ENCODE measurements at places on chromosomes 11 and 22.

GRCh38 chr22:48167238-48167637 is 1404.8 kb downstream of the TBC1D22A start:
- DNase-seq: no peak

DNA sequence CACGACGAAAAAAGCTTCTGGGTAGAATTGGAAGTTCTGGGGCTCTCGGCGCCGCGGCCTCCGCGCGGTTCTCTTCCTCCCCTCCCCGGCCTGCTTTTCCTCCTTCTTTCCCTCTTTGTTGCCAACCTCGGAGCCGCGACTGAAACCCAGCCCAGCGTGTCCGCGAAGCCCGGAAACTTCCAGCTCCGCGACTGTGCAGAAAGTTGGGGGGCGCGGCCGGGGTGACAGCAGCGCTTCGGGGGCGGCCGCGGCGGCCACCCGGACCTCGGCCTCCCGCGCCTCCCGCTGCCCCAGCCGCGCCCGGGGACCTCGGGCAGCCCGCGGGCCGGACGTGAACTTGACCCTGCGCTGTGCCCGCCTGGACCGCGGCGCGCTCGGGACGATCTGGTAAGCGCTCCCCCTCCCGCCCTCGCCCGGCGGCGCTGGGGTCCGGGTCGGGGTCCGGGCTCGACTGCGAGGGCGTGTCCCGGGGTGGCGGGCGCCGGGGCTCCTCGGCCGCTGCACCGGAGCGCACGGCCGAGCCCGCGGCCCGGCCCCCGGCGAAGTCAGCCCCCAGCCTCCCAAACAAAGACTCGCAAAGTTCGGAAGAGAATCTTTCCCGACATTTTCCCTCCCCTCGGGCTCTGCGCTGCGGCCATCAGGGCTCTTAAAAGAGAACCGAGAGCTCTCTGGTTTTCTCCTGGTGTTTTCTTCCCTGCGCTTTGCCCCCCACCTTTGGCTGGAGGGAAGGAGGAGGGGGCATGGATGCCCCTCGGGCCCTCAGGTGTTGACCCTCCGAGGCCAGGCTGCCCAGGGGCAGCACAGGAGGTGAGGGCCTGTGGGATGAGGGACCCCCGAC is 67.9 kb upstream of the WNT7B start:
- DNase-seq: no peak

GRCh38 chr11:69657911-69658625 is 17.1 kb downstream of the LTO1 start:
- DNase-seq: no peak

DNA sequence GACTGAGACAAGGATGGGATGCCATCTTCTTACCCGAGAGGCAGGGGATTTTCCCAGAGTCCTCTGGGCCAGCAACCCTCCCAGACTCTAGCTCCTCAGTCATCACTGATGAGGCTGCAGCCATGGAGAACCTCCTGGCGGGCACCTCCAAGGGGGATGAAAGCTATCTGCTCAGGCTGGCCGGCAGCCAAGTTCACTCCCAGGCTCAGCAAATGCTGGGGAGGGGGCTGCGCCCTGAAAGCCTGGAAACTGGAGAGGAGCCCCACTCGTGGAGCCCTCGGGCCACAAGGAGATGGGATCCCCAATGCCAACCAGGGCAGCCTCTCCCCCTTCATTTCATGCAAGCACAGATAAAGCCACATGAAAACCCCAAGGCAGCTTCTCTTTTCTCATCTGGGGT is 75.0 kb downstream of the CACNA1I start:
- DNase-seq: no peak

GRCh38 chr11:77069336-77069968 is 2.7 kb downstream of the CAPN5 start:
- no peak for DNase-seq

DNA sequence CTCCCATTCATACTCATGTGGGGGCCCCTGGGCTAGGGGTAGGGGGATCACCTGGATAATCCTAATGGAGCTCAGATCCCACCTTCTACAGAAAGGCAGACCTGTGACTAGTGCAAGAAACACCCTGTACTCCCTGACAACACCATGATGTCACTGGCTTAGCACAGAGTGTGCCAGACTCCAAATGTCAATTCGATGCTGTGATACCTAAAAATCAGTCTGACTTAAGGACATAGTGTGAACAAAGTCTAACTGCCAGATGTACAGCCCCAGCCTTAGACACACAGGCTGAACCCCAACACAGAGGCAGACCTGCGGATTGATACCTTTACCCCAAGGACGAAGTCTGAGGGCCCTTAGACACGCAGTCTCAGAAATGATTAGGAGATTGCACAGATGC is 8.5 kb downstream of the ABCC8 start:
- no peak for DNase-seq

- DNase-seq: no peak
Observed at GRCh38 chr22:19806213-19807160, 45.9 kb downstream of the TBX1 start.

DNA sequence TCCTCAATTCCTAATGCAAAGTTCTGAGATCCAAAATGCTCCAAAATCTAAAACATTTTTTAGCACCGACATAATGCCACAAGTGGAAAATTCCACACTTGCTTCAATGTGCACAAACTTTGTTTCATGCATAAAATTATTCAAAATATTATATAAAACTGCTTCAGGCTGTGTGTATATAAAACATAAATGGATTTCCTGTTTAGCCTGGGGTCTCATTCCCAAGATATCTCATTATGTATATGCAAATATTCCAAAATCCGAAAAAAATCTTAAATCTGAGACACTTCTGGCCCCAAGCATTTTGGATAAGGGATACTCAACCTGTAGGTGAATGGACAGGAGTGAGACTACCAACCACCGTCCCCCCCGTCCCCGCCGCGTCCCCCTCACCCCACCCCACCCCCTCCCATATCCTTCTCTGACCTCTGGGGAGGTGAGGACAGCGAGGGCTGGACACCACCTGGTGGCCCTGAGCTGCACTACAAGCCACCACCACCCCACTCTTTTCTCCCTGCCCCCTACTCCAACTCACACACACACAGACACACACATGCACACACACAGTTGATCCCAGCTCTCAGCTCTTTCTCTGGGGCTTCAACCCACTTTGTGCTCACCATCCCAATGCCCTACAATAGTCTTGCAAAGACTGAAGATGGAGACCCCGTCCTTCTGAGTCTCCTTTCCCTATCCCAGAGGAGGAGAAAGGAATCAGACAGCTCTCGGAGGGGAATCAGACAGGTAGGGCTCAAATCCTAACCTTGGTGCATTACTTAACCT is 101.0 kb downstream of the PDE2A start:
- no peak for DNase-seq

GRCh38 chr22:39431821-39432251 is 25.0 kb upstream of the MGAT3 start:
- DNase-seq: no peak

DNA sequence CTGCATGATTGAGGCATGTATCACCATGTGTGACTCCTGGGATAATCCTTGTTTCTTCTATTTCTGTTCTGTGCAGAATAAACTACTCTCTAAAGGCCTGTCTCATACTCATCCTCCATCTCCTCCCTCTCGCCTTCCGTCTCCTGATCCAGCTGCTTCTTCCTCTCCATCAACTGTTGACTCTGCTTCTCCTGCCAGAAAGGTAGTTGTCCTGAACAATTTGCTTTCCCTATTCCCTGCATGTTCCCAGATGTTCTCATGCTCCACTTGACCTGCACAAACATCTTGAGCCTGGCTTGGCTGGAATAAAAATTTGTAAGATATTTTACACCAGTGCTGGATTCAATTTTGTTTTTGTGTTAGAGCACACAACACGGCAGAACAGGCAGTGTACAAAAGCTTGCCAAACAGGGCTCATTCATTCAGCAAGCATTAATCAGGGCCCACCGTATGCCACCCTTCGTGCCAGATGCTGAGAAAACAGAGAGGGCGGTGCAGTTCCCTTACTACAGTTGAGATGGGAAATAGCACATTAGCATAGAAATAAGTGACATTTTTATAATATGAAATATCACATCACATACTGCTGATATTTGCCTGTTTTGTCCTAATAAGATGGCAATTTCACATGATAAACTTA is 133.3 kb upstream of the PARVA start:
- no peak for DNase-seq

- DNase-seq: no peak
Observed at GRCh38 chr22:21697880-21698279, 32.1 kb downstream of the PPIL2 start.

- DNase-seq: no peak
Observed at GRCh38 chr11:110955776-110956175, 243.5 kb upstream of the ARHGAP20 start.

GRCh38 chr11:112318661-112319060 is 58.0 kb upstream of the PLET1 start:
- DNase-seq: no peak

DNA sequence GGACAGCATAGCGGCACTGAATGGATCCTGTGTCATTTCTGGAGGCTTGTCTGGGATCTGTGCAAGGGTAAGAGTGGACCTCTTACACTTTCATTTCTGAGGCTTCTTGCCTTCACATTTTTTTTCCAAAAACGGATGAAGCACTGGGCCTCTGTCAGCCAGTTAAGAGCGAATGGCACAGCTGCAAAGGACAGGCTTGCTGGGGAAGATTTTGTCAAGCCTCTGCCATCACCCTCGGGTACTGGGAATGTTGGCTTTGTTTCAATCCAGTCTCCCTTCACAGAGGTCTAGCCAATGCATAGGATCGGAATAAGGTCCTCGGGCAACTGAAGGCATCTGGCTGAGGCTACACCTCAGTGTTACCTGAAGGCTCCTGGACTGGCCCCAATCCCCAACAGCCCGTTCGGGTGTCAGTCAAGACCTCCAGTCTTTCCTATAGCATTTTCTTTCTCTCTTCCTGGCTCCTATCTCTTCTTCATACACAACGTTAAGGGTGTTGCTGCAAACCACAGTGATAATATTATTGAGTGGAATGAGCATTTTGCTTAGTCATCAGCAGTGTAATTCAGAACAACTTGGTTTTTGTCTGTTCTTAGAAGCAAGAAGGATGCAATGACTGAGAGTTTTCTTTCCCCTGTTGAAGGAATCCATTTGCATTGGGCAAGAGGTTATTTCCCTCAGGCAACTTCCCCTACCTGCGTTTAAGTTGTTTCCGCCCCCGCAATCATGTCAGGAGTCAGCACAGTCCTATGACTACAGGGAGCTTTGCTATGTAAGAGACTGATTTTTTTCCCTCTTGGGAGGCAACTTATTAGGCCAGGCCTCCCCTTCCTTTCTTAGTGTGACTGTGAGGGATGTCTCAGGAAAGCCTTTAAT is 22.8 kb downstream of the NPAT start:
- DNase-seq: no peak

- no peak for DNase-seq
Observed at GRCh38 chr22:22322792-22323191, 78.2 kb downstream of the VPREB1 start.

DNA sequence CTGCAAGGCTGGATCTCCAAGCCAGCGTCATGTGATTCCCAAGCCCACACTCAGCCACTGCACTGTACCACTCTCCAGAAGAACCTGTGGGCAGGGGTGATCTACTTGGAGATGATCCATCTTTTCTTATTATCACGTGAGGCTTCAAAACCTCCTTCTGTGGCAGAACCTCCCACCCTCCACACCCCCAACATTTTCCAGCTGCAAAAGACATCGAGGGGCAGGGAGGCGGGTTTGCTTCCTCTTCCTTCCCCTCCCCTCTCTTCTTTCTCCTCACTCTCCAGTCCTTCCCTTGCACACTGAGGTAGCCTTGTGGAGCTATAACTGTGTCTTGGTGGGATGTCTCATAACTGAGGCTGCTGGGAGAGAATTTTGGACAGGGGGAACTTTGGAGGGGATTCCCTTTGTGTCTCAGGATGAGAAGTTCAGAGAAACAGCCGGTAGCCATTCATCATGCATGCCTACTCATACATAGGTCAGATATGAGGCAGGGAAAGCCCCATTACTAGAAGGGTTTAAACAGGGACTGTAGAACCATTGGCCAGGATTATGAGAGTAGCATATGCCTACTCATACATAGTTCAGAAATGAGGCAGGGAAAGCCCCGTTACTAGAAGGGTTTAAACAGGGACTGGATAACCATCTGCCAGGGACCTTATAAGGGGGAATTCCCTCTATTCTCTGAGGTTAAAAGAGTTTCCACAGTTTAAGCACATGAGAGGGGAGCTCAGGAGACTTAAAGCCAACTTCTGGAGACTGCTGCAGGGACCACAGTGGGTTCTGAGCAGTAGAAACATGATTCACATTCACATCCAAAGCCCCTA is 420.7 kb upstream of the CADM1 start:
- DNase-seq: no peak

- no peak for DNase-seq
Observed at GRCh38 chr11:75539459-75540334, 14.0 kb upstream of the GDPD5 start.

- DNase-seq: no peak
Observed at GRCh38 chr11:114251815-114252337, 44.3 kb upstream of the NNMT start.

DNA sequence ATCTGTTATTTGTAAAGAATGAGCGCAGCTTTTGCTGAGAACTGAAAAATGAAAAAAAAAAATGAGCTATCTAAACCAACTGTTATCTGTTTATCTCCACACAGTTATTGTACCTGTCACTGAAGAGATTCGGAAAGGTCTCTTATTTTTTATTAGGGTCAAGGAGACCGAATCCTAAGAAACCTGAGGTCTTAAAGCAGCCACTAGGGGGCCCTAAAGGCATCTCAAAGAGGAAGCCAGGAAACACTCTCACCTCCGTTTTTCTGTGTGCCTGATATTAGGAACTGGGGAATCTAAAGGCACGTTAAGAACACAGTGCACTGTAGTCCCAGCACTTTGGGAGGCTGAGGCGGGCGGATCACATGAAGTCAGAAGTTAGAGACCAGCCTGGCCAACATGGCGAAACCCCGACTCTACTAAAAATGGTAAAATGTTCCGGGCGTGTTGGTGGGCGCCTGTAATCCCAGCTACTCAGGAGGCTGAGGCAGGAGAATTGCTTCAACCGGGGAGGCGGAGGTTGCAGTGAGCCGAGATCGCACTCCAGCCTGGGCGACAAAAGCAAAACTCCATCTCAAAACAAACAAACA is 3.5 kb upstream of the LARGE1 start:
- DNase-seq: no peak

DNA sequence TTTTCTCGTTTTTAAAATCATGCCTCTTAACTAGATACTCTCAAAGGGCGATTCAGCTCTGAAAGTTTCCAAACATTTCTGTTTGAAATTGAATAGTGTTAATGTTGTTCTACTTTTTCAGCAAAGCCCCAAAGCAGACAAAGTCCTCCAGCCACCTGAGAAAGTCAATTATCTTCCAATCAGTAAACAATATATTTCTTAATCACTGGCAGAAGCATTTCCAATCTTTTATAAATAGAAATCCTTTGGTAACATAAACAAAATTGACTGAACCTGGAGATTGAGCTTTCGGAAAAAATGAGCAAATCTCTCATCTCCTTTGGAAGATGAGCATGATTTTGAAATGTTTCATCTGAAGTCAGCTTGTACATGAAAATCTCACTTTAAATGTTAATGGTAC is 84.4 kb upstream of the FIBIN start:
- no peak for DNase-seq

GRCh38 chr11:28833169-28833568 is 725.0 kb downstream of the METTL15 start:
- DNase-seq: no peak

GRCh38 chr11:66987158-66987620 is 12.1 kb downstream of the C11orf86 start:
- DNase-seq: no peak
